ENCODE measurements at places on chromosomes 7 and 10.

DNA sequence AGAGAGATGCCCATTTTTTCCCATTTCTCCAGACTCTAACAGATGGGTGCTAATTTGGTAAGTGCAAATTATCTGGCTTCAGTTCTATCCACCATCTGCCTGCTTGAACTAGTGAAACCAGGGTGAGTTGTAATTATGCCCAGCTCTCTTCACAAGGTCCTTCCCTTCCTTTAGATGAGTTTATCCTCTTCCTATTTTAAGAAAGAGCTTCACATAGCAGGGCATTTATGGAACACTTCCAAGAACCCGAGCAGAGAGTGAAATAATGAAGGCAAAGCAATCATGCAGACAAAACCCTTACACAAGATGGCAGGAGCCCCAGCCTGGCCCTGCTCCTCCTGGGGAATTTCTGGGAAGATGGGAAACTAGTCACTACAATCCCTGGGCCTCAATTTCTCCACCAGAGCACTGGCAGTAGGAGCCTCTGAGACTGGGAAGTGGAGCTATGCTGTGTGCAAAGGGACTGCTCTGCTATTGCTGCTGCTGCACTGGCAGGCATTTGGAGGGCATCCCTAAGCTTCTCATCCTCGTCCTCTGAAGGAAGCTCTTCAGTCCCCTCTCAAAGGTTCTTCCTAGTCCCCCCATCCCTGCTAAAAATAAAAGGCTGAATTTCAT lies 33.7 kb upstream of the PLXNA4 start:
- no peak for DNase-seq

GRCh38 chr10:12799144-12799543 lies 202.4 kb downstream of the CCDC3 start:
- no peak for DNase-seq

- no peak for DNase-seq
Observed at GRCh38 chr10:23459308-23459939, 20.5 kb downstream of the OTUD1 start.

GRCh38 chr7:28988091-28988490 lies 30.0 kb upstream of the TRIL start:
- no peak for DNase-seq

- no peak for DNase-seq
Observed at GRCh38 chr7:57204411-57204811, 72.2 kb upstream of the ZNF479 start.

All from stimulated activated CD4-positive, alpha-beta T cell treated with anti-CD3 and anti-CD28 coated beads, Interleukin-15, amount 100 ng/mL, for 48 hours (primary cell).